ENCODE measurements at places on chromosomes 3 and 15.

GRCh38 chr3:110126065-110126464, 788.7 kb upstream of the DPPA4 start:
- DNase-seq = no peak

- DNase-seq = no peak
Observed at GRCh38 chr3:151923901-151924300, 50.5 kb downstream of the SUCNR1 start.

- no peak for DNase-seq
Observed at GRCh38 chr15:68765602-68766368, 54.9 kb downstream of the ANP32A start.

- no peak for DNase-seq
Observed at GRCh38 chr3:193734737-193735366, 141.8 kb downstream of the OPA1 start.

DNA sequence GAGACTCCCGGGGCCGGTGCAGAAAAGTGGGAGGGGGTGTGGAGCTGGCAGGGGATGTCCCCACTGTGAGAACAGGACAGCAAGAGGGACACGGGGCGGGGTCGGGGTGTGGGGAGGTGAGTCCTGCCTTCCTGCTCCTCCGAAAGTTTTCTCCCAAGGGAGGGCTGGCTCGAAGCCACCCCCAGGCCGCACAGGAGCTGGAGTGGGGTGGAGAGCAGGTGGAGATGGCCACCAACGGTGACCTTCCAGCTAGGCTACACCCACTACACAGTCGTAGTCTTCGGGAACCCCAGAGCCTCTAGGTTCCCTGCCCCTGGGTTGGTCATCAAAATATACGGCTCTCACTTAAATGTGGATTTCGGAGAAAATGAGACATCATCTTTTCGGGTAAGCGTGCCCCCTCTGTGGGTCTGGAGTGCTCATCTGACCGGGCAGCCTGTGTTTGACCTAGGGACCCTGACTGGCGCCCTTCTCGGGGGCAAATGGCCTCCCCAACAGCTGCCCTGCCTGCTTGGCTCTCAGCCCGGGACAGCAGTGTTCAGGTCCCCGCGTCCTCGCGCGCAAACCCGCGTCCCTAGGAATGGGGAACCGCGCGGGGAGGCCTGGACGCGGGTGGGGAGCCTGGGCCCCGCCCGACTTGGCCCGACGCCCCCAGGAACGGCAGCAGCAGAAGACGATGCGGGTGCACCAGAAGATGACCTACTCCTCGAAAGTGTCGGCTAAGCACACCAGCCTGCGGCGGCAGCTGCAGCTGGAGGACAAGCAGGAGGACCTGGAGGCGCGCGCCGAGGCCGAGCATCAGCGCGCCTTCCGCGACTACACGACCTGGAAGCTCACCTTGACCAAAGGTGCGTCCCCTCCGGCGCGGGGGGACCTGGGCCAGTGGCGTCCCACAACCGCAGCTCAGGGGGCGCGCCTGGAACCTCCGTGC, 21.2 kb downstream of the CFAP100 start:
- DNase-seq = no peak

DNA sequence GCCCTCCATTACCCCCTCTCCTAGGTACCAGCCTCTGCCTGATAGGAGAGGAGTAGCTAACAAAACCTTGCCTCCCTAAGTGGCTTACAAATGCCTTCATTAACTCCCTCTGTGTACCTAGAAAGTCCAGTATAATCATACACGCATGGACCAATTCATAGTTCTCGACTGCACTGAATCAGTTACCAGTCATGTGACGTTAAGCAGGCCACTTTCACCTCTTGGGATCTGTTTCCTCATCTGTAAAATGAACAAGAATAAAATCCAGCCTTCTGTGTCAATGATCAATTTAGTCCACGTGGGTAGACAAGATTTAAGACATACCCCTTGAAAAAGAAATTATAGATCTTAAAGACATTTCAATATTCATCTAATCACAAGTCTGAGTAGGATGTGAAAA, 72.2 kb downstream of the TRIM69 start:
- DNase-seq = no peak

- no peak for DNase-seq
Observed at GRCh38 chr3:25573386-25574171, 91.1 kb downstream of the TOP2B start.

- DNase-seq = no peak
Observed at GRCh38 chr3:7813365-7813764, 688.3 kb upstream of the LMCD1 start.

- no peak for DNase-seq
Observed at GRCh38 chr3:157589211-157589610, 86.0 kb upstream of the VEPH1 start.

- no peak for DNase-seq
Observed at GRCh38 chr3:129663045-129663446, 56.6 kb upstream of the PLXND1 start.

- DNase-seq = peak; percentile 87
Observed at GRCh38 chr3:128845778-128846485, 33.5 kb upstream of the ACAD9 start.

- DNase-seq = no peak
Observed at GRCh38 chr15:80586161-80586560, 108.9 kb upstream of the ABHD17C start.

- no peak for DNase-seq
Observed at GRCh38 chr3:192433704-192434103, 293.6 kb downstream of the FGF12 start.

DNA sequence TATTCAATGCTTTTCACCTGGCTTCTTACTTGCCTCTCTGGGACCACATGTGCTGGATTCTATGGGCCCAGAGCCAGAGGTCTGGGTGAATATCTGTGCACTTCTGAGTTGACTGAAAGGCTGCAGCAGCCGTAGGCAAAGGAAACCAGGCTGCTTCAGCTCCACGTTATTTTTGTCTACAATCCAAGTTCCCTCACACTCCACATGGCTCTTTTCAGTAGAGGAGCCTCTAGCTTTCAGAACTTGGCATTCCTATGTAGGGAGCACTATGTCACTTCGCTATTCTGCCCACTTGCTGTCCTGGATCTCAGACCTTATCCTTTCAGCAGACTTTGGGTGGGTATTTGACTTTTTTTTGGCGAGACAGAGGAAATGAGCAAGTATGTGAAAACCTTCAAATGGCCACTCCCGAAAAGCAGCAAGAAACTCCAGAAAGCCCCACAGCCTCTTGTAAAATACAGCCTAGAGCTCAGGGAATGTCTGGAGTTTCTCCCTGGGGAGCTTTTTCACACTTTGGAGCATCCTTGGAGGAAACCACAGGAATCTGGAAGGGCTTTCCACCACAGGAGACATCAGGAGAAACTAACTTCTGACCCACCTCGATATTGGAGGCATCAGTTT, 80.9 kb downstream of the DUT start:
- no peak for DNase-seq

DNA sequence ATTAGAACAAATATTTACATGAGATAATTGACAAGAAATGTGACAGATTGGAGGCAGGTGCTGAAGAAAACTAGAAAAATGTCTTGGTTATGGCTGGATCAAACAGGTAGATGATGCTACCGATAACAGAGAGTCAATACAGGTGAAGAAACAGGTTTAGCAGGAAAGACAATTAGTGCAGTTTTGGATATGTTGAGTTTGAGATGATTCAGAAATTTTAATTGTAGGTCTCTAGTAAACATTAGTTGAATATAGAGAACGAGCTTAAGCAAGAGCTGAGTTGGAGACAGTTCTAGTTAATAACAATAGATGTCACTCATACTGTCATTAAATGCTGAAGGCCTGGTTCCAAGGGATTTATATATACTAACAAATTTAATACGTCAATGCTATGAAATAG, 524.4 kb downstream of the NSUN3 start:
- DNase-seq = no peak

DNA sequence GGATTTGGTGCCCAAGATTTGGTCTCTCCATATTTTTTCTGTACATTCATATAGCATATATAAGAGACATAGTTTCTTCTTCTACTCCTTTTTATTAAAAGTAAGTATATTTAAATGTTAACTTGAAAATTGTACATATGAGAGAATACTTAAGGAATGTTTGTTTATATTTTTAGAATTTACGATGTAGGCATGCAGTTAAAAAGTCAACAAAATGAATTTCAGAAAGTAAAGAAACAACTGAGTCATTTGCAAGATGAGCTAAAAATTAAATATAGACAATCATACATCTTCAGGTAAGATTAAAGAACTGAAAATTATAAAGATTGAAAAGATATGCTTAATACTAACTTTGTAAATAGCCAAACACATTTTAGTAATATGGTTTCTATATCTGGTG, 94.2 kb downstream of the LEKR1 start:
- DNase-seq = no peak

- no peak for DNase-seq
Observed at GRCh38 chr15:31155151-31155550, 53.6 kb upstream of the TRPM1 start.

GRCh38 chr15:82712036-82712435, 2.4 kb upstream of the AP3B2 start:
- no peak for DNase-seq

GRCh38 chr3:175554801-175555200, 695.7 kb downstream of the NAALADL2 start:
- no peak for DNase-seq

- no peak for DNase-seq
Observed at GRCh38 chr3:191135175-191135574, 63.9 kb upstream of the OSTN start.

- DNase-seq = no peak
Observed at GRCh38 chr3:159189994-159190669, 388.3 kb downstream of the MFSD1 start.

DNA sequence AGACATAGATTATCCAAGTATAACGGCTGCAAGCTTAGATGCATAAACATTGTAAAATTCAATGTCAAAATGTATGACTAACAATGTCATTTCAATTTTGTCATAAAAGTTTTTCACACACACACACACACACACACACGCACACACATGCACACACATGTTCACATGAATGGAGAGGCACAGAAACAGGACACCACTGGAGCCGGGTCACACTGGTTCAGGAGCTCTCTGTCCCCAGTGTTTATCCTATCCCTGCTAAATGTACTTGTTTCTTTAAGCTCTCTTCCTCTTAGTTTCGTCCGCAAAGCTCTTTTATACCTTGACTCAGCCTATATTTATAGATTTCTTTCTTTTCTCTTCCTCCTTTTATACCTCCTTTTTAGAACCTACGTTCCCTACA, 249.9 kb downstream of the CADPS start:
- DNase-seq = no peak

DNA sequence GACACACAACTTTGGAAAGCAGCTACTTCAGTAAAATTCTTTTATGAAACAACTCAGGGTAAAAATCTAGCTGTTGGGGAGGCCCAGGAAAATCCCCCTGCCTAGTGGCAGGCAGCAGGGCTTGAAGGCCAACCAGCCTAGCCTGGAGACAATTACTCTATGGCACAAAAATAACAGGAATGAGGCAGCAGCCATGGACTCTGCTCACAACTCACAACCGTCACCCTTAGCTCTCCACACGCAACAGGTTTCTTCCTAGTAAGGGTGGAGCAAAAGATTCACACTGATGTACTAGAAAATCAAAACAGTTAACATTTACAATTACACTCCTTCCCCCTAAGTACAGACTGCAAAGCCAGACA, 530 bp upstream of the FBXL22 start:
- no peak for DNase-seq

- DNase-seq = no peak
Observed at GRCh38 chr3:43328653-43329052, 42.3 kb downstream of the SNRK start.

- DNase-seq = no peak
Observed at GRCh38 chr3:180408654-180409053, 193.3 kb upstream of the TTC14 start.

DNA sequence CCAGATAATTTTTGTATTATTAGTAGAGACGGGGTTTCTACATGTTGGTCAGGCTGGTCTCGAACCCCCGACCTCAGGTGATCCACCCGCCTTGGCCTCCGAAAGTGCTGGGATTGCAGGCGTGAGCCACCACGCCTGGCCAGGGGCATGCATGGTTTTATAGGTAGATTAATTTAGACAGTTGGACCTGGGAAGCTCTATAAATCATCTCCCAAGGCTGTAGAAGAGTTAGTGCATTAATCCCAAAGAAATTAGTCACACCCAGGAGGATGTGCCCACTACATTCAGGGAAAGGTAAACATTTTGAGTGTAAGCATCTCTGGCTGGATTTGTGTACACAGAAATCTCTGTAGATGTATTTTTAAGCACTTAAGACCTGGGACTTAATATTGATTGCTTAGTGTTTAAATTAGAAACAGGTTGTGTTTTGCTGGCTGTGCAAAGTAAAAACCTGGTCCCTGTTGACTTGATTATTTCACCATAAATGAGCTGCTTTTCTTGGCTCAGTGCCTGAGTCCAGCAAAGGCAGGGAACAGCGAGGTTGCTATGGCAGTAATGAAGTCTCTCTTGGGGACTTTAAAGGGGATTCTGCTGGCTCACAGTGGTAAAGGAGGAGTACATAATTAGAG, 19.2 kb downstream of the EXOSC7 start:
- no peak for DNase-seq

- DNase-seq = no peak
Observed at GRCh38 chr3:99128235-99128634, 226.7 kb upstream of the DCBLD2 start.

DNA sequence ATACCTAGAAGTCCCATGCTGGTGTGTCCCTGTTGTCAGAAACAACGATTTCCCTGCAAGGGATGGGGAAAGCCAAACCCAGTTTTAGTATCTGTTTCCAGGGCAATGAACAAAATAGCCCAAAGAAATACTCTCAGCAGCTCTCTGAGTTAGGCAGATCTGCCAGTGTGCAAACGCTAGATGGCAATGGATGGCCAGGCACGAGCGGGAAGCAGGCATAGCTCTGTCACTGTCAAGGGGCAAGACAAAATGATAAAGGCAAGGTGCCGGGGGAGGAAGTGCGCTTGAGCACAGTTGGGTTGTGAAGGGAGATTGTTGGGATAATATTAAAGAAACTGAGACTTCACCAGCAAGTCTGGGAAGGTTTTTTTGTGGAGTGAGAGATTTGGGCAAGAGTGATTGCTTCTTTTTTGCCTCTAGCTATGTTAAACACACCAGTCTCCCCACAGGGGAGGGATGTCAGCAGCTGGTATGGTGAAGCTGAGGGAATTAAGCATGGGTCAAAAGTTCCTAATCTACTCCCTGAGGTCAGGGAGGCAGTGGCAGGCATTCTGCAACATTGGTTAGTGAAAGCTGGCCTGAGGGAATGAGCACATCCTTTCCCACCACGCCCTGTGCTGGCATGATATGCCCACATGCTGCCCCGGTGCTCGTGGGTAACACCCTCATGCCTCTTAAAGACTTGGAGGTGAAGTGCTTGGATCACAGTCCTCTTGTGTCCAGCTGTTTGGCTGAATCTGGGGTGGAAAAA, 117.5 kb downstream of the PDCD6IP start:
- no peak for DNase-seq
